Type B pancreatic cell (in vitro differentiated cells): ENCODE measurements at places on chromosomes 2 and 18. TPM values are rescaled to one million over a fixed set of nuclear protein-coding genes. Genes with fewer than 3 reads are reported as not detected.

The FZD7 gene
- total RNA-seq = 50.0 and 68.6 TPM in 2 replicates

The MOGAT1 gene
- 0.45 TPM in 1 of 2 replicates, not detected in the other for total RNA-seq

The HOXD13 gene
- total RNA-seq = 0.31 and 0.43 TPM in 2 replicates

DNA sequence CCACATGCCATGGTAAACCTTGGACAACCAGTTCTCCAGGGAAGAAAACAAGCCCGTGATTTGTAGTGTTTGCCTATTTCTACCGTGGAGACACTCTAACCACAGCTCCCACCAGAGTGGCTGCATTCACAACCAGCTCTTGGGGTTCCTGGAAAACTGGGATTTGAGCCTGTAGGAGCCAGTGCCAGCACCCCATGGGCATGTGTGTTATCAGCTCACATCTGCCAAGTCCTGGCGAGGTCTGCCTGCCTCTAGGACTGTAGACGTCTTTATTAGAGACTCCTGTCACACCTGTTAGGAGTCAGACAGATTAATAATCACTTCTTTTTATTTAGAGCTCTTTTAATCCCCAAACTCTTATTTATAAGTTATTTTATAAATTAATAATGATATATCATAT lies 41.0 kb downstream of the INPP5D start:
- no peaks in the 10 kb centered on the region for H3K36me3 ChIP-seq
- no peak overlapping the region for H3K27ac ChIP-seq
- peaks cover 6% of the 10 kb centered on the region for H3K27me3 ChIP-seq

DNA sequence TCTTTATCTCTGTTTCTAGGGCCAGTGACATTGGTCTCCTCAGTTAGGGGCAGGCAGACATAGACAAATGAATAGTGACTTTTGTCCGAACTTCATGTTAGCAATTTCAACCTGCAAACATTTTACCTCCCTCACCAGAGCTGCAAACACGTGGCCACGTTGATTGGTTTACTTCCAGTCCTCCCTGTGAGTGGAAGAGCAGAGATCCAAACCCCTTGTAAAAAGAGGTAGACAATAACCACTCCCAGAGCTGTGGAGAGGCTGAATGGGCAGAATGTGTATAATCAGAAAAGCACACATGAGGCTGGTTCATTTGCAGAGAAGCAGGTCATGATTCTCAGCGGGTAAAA lies 31.1 kb downstream of the CTIF start:
- H3K27ac ChIP-seq = peak overlapping the region; percentile 15
- peaks cover 54% of the 10 kb centered on the region for H3K4me1 ChIP-seq
- peaks cover 8% of the 10 kb centered on the region for H3K36me3 ChIP-seq
- no peak for DNase-seq
- H3K4me3 ChIP-seq = peak overlapping the region; percentile 15

- H3K27me3 ChIP-seq = peaks cover 3% of the 10 kb centered on the region
- no peak for DNase-seq
- H3K4me3 ChIP-seq = no peak overlapping the region
- no peak overlapping the region for H3K27ac ChIP-seq
- H3K36me3 ChIP-seq = no peaks in the 10 kb centered on the region
- H3K4me1 ChIP-seq = peaks cover 3% of the 10 kb centered on the region
These were observed 46.4 kb upstream of the SELENOI start for GRCh38 chr2:26299471-26300101.

DNA sequence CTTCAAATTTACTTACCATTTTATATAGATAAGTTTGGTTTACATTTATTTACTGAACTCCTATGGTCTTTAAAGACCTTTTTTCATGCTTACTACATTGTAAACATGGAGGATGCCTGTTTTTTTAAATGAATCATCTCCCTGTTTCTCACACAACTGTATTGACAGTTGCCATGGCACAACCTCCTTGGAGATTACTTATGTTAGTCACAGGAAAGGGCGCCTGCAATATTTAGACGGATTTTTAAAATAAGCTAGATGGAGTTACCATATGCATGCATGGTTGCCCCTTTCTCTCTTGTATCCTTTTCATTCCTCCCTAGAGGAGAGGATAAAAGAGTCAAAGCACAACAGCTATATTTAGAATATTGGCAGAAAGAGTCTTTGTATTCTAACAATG lies 34.8 kb upstream of the CCDC102B start:
- no peaks in the 10 kb centered on the region for H3K27me3 ChIP-seq
- H3K4me3 ChIP-seq = no peak overlapping the region
- no peak for DNase-seq
- no peak overlapping the region for H3K27ac ChIP-seq

DNA sequence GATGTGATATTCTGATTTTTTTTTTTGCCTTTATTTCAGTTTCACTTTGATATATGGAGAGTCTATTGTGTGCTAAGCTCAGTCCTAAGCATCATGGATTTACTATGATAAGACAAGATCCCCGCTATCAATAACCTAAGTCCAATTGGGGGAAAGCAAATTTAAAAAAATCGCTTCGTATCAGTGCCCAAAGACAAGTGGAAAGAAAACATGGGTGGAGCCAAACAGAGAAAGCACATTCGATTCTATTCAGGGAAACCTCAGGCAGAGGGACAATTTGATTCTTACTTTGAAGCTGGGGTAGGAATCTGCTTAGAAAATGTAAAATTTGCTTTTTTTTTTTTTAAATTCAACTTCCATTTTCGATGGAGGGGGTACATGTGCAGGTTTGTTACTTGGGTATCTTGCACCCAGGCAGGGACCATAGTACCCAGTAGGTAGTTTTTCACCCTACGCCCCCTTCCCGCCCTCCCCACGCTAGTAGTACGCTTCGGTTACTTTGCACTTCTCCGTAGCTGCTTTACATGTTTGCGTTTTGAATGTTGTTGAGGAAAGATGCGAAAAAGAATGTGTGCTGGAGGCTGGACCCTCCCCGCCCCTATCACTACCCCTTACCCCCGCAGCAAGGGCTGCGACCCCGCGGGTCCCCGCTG lies 12.4 kb downstream of the KIF5C start:
- H3K27ac ChIP-seq = peak overlapping the region; percentile 49
- H3K4me3 ChIP-seq = peak overlapping the region; percentile 81
- peaks cover 30% of the 10 kb centered on the region for H3K4me1 ChIP-seq
- peaks cover 35% of the 10 kb centered on the region for H3K27me3 ChIP-seq
- no peak for DNase-seq
